ENCODE measurements at places on chromosomes 1 and 21.

DNA sequence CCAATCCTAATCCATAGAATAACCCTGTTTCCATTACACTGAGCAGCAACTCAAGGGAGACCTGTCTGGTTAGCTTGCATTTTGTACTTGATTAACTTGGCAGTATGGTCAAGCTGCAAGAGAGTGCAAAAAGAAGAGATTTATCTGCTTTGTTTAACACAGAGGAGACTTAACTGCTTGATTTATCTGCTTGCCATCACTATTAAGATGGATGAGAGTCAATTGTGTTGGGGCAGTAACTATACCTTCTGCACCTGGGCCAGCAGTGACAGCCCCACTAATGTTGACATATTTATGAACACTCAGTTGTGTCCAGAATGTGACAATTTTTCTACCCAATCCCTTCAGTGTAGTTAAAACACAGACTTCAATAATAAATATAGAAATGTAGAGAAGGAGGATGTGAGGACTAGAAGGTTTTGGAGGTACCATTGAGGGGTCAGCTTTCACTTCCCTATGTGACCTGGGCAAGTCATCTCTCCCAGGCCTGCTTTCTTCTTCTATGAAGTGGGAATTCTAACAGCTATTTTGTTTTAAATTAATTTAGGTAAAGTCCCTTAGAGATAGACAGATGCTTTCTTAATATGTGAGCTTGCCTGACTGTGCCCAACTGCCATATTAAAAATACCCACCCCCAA is 159.1 kb upstream of the KCNK2 start:
- DNase-seq, result no peak

- DNase-seq, result no peak
These were observed 337.0 kb downstream of the MATN1 start for GRCh38 chr1:30386156-30386926.

GRCh38 chr1:203558064-203558760 is 64.3 kb downstream of the OPTC start:
- DNase-seq, result peak; percentile 71

DNA sequence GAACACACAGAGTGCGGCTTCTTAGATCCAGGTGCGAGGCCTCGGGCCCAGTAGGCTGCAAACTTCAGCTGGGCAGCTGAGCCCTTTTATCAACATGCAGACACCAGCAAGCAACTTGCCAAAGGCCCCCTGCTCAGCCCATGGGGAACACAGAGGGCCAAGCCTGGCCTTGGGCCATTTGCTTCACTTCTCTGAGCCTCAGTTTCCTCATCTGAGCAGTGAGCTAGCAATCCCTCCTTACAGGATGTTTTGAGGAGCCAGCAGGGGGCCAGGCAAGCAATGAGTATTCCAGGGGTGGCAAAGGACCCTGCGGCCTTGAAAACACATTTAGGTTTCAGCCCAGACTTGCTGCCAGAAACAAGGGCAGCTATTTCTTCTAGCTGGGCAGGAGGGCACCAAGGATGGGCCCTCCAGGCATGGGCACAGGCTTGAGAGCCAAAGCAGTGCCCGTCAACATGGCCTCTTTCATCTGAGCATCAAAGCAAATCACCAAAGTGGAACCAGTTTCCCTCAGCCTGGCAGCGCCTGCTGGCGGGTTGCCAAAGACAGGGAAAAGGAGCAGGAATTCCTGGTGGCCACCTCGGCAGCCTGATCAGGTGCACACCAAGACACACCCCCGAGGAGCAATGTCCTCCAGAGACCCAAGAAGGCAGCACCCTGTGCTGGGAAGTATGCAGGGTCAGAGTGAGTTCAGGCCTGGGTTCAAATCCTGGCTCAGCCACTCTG is 1.4 kb downstream of the MATN1 start:
- no peak for DNase-seq

DNA sequence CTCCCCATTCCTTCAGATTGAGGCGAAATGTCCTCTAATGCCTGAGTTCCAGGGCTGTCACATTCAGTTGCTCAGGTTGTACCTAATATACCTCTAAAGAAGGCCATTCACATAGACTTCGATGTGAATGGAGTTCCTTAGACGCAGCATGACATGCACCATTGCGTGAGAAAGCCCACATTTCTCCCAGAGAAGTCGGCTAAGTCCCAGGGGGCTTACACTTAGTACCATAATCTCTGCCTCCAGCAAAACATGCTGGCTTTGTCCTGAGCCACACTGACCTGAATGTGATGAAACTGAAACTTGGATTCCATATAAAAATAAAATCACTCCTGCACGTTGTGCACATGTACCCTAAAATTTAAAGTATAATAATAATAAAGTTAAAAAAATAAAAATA is 23.2 kb upstream of the SLC2A1 start:
- DNase-seq, result no peak

DNA sequence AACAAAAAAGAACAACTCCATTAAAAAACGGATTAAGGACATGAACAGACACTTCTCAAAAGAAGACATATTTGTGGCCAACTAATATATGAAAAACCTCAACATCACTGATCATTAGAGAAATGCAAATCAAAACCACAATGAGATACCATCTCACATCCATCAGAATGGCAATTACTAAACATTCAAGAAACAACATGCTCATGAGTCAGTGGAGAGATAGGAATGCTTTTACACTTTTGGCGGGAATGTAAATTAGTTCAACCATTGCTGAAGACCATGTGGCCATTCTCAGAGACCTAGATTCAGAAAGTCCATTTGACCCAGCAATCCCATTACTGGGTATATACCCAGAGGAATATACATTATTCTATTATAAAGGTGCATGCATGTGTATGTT is 1442.6 kb upstream of the B3GALT2 start:
- DNase-seq, result no peak

GRCh38 chr1:200929530-200930278 is 35.0 kb downstream of the INAVA start:
- no peak for DNase-seq

DNA sequence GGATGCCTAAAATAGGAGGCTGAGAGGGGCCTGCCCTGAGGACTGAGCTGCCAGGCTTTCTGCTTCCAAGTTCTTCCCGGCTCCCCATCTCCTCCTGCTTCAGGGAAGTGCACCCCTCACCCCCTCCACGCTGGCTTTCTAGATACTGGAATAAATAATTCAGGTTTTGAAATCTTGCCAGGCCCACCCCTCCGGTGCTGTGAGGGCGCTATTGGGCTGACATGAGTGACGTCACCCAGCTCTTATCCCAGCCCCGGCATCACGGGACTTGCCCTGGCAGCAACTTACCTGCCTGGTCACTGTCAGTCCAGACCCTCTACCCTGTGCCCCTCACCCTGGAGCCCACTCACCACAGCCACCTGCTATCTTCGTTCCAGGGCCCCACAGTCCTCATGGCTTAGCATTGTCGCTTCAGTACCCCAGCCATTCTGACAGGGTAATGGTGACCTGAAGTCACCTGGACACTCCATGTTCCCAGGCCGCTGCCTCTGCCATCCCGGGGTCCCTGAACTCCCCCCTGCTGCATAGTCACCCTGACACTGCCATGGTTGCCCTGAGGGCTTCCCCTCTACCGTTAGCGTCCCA is 819 bp upstream of the GPR3 start:
- DNase-seq, result no peak

- DNase-seq, result no peak
These were observed 96.8 kb upstream of the LMO4 start for GRCh38 chr1:87231703-87232367.
